ENCODE measurements at places on chromosomes 6 and 20. TPM values are rescaled to one million over a fixed set of nuclear protein-coding genes. Genes with fewer than 3 reads are reported as not detected.

The SLC23A2 gene
- polyA plus RNA-seq = 14.7 TPM

DNA sequence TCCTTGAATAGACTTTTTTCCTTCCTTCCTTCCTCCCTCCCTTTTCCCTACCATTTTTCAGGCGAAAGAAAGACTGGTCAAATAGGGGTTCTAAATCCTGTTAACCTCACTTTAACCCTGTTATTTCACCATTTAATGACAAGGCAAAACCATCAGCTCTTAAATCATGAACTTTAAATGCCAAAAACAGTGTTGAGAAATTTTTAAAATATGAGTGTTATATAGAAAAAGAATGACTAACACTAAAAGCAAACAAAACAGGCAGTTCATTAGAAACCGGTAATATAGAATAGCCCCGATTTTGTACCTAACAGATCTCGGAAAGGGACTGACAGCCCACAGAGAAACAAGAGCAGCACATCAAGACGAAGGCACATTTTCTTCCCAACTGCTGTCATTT lies 57.4 kb upstream of the CEP85L start:
- DNase-seq = no peak

The SMIM8 gene
- 2.1 TPM for polyA plus RNA-seq

The NHSL1 gene
- polyA plus RNA-seq = 28.1 TPM

- DNase-seq = peak; percentile 1
These were observed 538 bp upstream of the GRM1 start for GRCh38 chr6:146028252-146028795.

GRCh38 chr6:47478233-47479139 lies 897 bp downstream of the CD2AP start:
- DNase-seq = no peak

DNA sequence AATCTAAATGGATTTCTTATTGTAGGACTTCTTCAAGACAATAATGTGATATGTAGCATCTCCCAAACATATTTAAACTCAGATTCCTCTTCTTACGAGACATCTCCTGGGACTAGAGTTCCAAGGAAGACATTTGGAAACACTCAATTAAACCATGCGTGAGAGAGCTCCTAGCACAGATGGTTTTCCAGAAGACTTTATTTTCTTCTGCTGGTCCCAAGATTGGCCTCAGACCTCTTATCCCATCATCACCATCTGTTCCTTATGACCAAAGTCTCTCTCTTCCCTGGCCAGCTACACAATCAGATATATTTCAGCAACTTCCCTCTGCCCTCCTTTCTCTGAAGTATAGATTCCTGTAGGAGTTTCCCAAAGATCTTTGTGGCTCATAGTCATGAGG lies 93.2 kb upstream of the JARID2 start:
- no peak for DNase-seq

The CFAP206 gene
- polyA plus RNA-seq = 0.44 TPM

DNA sequence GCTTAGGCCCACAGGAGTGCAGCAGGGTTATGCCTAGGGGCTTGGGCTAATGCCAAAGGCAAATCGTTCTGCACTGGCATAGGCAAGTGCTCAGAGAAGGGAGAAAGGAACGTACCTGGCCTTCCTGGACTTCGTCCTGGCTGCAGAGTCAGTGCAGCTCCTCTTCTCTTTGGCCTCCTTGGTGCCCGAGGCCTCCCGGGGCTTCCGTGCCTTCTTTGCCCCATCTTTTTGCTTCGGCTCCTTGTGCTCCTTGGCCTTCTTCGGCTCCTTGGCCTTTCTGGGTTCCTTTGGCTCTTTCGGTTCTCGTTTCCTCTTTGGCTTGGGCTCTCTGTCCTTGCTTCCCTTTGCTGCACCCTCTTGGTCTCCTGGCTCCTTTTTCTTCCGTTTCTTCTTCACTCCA lies 85.2 kb downstream of the CHD6 start:
- DNase-seq = no peak

GRCh38 chr6:170148709-170149470 lies 142.0 kb downstream of the DLL1 start:
- DNase-seq = no peak

GRCh38 chr6:84772428-84773132 lies 8.2 kb upstream of the TBX18 start:
- DNase-seq = no peak

GRCh38 chr6:142357879-142358278 lies 56.1 kb downstream of the ADGRG6 start:
- no peak for DNase-seq

The SIRPG gene
- polyA plus RNA-seq = 0.17 TPM

The HRH3 gene
- polyA plus RNA-seq = not detected

GRCh38 chr6:132192631-132193030 lies 208.6 kb downstream of the MOXD1 start:
- no peak for DNase-seq

The SNAI1 gene
- not detected for polyA plus RNA-seq

The HLA-DOB gene
- 12.5 TPM for polyA plus RNA-seq

The ADGRB3 gene
- polyA plus RNA-seq = not detected

DNA sequence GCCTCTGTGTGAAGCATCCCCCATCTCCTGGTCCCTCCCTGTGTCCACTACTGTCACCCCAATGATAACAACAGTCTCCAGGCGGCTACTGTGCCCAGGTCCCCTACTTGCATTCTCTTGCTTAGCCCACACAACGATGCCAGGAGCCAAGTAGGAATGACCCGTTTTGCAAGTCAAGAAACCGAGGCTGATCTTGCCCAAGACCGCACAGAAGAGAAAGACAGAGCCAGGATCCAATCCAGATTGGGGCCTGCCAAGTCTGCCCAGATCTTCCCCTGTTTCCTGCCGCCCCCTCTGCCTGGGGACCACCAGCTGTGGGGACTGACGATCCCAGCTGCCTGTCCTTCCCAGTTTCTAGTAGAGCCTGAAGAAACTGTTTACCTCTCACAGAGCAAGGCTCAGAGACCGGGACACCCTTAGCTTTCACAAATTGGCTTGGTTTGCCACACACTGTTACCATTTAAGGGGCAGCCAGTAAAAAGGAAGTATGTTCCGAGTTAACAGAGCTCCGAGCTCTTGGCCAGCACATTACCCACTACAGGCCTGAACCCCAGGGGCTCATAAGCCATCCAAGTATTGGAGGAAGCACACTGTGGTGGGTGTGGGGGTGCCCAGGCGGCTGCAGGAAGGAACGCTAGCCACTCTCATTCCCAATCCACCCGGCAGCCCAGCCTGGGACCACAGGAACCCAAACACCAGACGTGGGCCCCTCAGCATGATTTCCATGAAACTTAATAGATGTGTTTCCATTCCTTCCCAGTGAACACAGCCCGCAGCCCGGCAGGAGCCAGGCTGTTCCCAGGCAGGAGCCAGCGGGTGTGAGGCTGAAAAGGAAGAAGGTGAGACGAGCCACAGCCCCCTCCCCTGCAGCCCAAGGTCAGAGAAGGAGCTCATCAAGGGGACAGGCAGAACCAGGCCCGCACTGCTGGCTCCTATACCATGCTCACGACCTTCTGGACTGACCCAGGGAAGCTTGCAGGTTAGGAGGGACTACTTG lies 7.9 kb downstream of the KIAA1755 start:
- DNase-seq = no peak

GRCh38 chr6:2919886-2920285 lies 16.8 kb upstream of the SERPINB9 start:
- no peak for DNase-seq

DNA sequence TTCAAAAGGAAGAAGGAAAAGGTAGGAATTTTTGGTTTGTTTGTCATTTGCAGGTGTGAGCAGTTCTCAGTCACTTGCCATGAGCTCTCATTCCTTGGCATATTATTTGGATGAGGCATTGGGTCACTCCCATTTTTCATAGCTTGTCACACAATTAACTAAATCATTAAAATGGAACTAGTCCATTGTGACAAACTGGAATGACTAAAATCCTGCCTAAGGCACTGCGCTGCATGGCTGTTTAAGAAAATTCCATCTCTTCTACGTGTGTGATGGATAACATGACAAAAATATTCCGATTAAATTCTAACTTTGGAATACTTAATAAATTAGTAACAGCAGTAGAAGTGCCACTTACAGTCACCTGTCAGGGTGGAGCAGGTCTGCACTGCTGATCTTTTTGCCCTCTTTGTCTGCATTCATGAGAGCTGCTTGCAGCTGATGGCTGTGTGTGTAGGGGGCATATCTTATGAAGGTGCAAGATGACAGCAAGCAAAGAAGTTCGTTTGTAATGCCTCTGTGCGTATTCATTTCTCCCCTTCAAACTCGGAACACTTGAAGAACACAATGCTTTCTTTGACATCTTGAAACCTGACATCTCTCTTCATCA lies 1292.6 kb upstream of the MAP3K7 start:
- DNase-seq = no peak

- DNase-seq = no peak
These were observed 618.4 kb downstream of the MMUT start for GRCh38 chr6:48844696-48845095.

GRCh38 chr20:38985603-38986170 lies 23.5 kb downstream of the DHX35 start:
- no peak for DNase-seq

The TMEM170B gene
- polyA plus RNA-seq = 0.08 TPM

- no peak for DNase-seq
These were observed 86.5 kb downstream of the LYRM4 start for GRCh38 chr6:5174244-5174643.

The AIF1 gene
- polyA plus RNA-seq = not detected

DNA sequence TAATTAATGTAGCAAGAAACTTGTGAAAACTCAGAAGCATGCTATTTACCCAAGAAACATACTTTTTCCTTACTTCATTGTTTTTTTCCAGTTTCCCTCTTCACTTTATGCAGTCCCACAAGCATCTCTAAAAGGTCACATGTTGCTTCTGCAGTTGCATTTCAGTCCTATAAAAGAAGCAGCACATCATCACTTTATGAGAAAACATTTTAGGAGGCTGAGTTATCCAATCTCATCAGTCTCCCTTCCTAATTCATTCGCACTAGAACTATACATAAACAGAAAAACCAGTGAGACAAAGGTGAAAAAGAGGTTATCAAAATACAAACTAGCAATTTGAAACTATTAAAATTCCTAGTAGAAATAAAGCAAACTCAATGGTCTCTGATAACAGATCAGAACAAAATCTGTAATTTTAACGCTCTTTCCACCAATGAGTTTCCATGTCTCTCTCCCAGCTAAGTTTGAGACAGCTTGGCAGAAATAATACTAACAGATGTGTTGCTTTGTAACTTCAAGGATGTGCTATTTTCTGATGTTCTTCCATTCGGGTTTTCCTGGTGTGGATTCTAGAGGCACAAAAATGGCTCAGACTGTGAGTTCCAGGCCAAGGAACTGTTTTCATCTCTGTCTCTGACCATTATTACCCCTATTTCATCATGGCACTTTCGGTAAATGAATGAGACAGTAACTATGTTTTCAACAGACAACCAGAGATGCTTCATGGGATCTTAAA lies 48.4 kb downstream of the ZHX3 start:
- DNase-seq = no peak

- no peak for DNase-seq
These were observed 47.8 kb upstream of the GATA5 start for GRCh38 chr20:62523473-62524203.

GRCh38 chr20:47406849-47407682 lies 50.6 kb upstream of the ZMYND8 start:
- no peak for DNase-seq

DNA sequence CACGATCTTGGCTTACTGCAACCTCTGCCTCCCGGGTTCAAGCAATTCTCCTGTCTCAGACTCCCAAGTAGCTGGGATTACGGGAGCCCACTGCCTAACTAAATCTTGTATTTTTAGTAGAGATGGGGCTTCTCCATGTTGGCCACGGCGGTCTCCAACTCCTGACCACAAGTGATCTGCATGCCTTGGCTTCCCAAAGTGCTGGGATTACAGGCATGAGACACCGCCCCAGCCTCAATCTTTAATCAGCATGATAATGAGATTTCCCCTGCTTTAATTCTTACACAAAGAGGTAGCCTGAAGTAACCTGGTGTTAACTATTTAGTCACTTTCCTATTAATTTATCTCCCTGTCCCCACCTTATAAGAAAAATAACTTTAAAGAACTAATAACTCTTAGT lies 31.3 kb upstream of the TRDN start:
- no peak for DNase-seq

The IMPG1 gene
- not detected for polyA plus RNA-seq

DNA sequence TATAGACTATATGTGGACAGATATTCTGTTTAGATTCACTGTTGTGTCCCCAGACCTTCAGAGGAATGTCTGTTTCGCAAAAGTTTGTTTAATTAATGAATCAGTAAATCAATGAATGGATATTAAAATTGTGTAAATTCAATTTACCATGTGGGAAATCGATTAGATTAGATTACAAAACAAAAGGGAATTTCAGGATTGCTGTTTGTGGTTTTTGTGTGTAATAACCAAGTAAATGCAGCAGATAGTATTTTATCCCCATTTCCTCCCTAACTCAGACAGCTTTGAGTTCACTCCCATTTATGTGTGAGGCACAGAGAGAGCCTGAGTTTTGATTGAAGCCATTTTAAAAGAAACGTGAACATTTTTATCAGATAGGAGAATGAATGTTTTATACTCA lies 214.8 kb downstream of the ADGB start:
- DNase-seq = no peak

The SERAC1 gene
- polyA plus RNA-seq = 10.1 TPM

DNA sequence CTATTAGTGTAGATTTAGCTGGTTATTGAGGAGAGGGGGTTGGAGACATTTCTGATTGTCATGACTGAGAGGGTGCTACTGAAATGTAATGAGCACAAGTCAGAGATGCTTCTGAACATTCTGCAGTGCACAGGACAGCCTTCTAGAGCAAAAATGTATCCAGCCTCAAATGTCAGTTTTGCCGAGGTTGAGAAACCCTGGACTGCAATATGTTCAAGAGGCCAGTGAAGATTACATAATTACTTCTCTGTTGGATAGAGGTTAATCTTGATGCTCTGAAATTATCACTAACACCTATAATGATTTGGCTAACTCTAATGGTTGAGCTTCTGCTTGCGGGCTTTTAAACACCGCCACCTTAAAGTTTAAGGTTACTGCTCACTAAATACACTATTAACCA lies 3.4 kb upstream of the DUSP22 start:
- DNase-seq = no peak

- no peak for DNase-seq
These were observed 3.1 kb downstream of the SLX4IP start for GRCh38 chr20:10438217-10438616.

DNA sequence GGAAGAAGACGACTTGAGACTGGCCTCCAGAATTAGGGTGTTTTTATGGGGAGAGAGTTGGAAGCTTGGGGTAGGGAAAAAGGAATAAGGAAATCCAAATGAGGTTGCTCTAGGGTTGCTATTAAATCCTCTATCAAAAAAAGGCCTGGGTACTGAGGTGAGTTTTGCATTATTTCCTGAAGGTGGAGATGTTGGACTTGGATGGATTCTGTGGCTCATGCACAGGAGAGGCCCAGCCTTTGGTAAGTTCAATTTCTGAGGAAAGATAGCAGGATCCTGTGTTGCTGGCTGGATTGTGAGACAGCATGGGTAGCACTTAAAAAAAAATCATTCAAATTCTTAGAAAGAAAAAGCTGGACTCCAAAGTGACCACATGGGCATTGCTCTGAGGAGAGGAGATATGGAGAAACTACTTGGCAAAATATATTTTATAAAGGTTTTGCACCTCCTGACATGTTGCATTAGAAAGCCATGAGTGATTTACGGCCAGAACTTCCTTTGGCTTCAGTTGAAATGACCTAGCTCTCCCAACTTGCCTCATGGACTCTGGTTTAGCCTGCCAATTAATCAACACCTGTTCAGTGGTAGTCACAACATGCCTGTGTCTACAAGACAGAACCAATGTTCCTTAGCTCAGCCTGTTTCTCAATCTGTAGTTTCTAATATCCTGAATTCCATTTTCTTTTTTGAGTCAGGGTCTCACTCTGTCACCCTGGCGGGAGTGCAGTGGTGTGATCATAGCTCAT lies 152.1 kb upstream of the RALGAPA2 start:
- no peak for DNase-seq

The TREM2 gene
- polyA plus RNA-seq = 4.0 TPM

The SHLD1 gene
- polyA plus RNA-seq = 2.4 TPM

GRCh38 chr6:163438940-163439335 lies 24.4 kb downstream of the QKI start:
- no peak for DNase-seq

Data from keratinocyte (primary cell).